ENCODE measurements at places on chromosomes 4 and X.

DNA sequence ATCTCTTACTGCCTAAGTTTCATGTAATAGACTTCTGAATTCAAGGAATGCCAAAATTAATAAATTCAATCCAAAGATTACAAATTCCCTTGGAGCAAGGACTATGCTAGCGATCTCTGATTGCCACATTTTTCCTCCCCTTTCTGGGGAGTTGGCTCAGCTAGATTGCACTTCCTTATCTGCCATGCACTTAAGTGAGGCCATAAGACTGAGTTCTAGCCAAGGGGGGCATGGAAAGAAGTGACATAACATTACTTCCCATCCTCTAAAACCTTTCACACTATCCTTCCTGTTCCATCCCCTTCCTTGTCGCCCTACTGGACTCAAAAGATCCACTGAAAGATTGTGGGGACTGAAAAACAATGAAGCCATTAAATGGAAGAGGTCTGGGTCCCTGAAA, 53.8 kb upstream of the TXK start:
- no peak for DNase-seq

- DNase-seq, result no peak
These were observed 17.6 kb downstream of the SH3RF1 start for GRCh38 chr4:169253113-169253671.

- DNase-seq, result no peak
These were observed 22.2 kb upstream of the HPGD start for GRCh38 chr4:174544496-174544895.

GRCh38 chrX:45758738-45759397, 558.2 kb upstream of the DIPK2B start:
- no peak for DNase-seq

DNA sequence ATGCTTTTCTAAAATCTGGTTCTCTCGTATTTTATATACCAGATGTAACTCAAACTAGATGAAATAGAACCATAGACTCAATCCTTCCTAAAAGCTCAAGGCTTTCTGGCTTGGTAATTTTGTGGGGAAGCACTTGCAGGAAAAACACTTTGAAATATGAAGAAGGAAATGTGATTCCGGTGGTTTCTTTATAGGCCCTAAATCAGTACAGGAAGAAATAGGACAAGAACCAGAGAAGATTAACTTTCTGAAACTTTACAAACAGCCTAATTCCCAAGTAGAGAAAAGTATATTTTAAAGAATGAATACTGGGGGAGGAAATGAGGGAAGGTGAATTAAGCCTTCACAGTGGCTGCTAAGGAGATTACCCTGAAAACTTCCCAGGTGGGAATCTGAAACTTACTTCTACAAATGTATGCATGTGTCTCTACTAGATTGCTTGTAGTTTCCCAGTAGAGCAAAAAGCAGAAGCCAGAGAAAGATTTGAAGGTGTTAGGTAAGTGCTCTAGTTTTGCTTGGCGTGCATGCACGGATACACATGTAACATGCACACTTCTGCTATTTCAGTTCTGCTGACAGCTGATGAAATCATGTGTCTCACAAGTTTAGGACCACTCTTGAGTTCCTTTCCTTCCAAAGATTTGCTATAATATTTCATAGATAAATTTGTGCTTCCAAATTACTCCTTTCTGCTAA, 92.1 kb downstream of the AFF1 start:
- no peak for DNase-seq

- DNase-seq, result no peak
These were observed 1454.1 kb downstream of the PCDH19 start for GRCh38 chrX:98956014-98956413.

- no peak for DNase-seq
These were observed 9.6 kb upstream of the UVSSA start for GRCh38 chr4:1337376-1337831.

GRCh38 chrX:6890544-6891261, 256.8 kb upstream of the STS start:
- no peak for DNase-seq

DNA sequence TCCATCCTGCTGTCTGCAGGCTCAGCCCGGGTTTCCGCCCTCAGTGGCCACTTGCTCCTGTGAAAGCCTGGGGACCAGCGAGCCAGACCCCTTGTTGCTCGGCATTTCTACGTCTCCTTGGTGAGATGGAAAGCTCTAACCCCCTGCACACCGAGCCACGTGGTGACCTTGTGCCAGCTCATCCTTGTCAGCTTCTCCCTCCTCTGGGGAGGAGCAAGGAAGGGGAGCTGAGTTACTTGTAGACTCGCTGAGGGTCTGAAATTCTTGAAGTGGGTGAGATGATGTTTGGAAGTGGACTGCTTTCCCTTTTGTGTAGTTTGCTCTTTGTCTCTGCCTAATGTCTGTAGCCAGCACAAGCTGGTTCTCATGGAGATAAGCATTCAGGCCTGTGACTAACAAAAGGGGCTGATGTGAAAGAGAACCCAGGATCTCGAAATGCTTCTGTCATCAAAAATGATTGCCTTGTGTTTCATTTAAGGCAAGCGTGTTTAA, 29.3 kb downstream of the RGS12 start:
- no peak for DNase-seq

DNA sequence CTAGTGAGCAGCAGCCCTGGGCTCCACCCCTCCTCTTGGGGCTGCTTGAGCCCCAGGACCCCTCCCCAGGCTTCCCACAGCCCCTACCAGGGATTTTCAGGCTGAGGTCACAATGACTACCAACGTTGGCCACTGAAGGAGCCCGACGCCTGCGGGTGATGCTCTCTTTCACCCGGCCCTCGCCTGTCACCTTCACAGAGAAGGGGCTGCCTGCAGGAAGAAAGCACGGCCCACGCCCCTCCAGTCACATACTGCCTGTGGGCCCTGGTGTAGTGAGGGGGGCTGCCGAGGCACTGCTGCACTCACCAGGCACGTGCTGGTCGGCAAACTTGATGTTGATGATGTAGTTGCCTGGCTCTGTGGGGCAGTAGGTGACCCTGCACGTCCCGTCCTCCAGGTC, 22.0 kb downstream of the FLNA start:
- no peak for DNase-seq

DNA sequence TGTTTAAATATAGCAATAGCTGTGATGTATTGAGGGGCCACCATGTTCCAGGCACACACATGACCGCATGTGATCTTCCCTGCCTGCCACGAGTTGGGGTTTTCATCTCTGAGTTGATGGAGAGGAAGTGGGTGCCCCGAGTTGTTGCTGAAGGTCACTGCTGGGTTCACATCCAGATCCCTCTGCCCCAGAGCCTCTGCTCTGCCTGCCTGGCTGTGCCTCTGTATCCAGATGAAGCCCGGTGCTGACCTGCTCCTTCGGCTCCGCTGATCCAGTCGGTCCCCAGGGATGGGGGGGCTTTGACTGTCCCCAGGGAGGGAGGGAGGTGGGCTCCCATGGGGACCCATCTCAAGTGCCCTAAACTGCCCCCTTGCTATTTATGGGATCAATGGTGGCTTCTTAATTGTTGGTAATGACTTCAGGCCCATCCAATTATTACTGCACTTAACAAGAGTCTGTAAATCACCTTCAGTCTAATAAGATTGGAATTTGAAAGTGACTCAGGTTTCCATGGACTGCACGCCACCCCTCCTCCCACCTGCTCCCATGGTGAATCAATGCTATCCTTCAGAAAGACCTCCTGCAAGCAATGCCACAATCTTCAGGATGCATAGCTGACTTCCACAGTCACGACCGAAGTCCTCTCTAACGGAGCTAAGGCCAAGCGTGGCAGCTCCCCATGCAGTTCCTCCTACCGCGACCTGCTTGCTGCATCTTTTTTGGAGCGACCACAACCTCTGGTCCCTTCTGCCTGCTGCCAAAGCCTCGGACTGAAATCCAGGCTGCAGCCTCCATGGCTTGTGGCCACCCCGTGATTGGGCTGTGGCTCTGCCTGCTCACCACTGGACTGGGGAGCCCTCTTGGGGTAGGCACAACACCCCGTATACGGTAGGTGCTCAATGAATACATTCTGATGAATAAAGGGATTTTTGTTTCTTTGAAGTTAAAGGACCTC, 73.1 kb downstream of the CPZ start:
- DNase-seq, result no peak

GRCh38 chrX:88613338-88613737, 133.7 kb upstream of the CPXCR1 start:
- no peak for DNase-seq

GRCh38 chr4:41065434-41066006, 148.8 kb downstream of the APBB2 start:
- no peak for DNase-seq

GRCh38 chrX:136588036-136588435, 56.0 kb downstream of the VGLL1 start:
- no peak for DNase-seq

DNA sequence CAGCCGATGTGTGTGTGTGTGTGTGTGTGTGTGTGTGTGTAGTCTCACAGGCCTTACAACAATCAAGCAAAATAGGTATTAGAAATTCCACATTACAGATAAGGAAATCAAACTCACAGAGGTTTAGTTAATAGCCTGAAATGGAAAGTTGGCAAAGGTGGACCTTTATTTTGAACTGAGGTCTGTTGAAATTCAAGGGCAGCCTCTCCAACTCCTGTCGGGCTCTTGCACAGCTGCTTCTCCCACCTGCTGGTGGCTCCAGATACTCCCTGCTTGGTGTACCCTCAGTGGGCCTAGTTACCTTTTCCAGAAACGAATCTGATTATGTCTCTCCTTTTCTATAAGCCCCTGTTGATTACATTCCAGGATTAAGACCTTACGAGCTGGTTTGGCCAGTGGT, 195.9 kb downstream of the MGST2 start:
- DNase-seq, result no peak

DNA sequence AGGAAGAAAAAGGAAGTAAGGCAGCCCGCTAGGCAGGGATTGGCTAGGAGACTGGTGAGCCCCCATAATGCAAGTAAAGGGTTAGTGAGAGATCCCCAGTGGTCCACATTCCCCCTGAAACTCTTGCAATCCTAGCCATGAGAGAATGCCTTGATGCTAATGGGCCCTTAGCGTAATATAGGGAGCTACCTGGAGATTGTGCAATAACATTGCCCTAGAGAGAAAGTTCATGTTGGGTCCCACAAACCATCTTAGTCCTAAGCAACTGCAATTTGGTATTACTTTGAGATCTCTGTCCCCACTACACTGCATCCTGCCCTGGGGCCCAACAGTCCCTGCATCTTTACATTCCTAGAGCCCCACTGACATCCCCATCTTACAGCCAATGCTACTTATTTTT, 188.5 kb downstream of the KLHL4 start:
- DNase-seq, result no peak

- no peak for DNase-seq
These were observed 61.6 kb upstream of the VAMP7 start for GRCh38 chrX:155819525-155819924.

DNA sequence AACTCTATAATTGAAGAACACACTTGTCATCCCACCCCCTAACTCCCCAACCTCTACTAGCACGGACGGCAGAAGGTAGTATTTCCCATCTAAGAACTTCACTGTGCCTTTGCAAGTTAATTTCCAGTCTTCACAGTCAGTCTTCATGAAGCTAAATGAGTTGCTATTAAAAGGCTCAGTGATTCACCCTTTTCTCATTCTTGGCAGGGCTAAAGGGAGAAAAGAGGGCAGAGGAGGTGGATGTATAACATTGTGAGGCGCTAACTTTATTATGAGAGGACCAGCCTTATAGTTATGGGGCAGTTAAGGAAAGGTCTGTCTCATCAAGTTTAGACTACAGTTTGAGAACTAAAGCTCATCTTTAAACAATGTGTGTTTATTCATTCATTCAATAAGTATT, 161.0 kb upstream of the S100G start:
- no peak for DNase-seq

DNA sequence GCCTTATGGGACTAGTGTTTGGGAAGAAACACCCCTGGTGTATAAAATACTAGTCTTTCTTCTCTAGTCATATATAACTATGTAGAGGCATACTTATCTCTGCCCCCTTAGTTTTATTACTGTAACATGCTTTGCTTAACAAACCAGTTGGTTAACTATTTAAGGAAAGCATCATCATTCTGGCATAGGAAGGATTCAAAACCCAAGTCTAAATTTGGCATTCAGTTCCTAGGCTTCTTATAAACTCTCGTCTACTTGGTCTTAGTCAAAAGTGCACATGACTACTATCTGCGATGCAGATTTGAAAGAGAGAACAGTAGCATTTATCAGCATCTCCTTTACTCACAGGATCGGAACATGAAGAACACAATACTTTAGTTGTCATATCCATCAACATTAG, 111.3 kb downstream of the MFAP3L start:
- no peak for DNase-seq

DNA sequence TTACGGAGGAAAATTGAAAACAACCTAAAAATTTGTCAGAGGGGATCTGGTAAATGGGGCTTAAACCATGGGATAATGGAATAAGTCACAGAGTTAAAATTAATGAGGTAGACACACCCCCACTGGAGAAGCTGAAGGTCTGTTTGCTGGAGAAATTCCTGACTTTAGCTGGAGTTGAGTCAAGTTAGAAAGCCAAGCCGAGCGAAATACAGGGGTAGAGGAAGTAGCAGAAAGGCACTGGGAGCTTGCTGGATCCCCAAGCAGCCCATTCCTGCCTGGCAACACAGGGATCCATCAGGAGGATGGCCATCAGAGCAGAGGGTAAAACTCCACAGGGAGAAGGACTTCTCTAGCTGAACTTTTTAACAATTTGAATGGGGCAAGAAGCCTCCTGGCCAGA, 163.8 kb downstream of the ATRX start:
- no peak for DNase-seq

DNA sequence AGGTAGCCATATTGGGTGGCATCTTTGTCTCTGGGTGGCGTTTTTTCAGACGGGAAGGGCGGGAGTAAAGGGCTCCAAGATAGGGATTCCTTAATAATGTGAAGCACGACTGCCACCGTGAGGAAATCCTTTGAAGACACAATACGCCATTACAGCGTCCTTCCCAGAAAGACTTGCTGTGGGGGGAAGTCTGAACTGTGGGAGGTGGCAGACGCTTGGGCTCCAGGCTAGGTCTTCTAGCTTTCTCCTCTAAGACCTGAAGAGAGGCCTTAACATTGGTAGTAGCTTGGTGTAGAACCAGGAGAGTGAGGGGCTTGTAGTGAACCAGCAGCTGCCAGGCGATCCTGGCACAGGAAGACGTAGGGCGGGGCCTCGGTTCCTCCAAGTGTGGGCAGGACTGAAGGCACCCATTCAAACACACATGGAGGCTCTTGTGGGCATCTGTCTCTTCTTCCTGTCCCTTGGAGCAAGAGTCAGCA, 197.3 kb downstream of the OR13H1 start:
- DNase-seq, result no peak

GRCh38 chrX:151081016-151081415, 95.4 kb upstream of the GPR50 start:
- DNase-seq, result no peak

GRCh38 chr4:113978105-113978504, 1.3 kb downstream of the ARSJ start:
- DNase-seq, result no peak

DNA sequence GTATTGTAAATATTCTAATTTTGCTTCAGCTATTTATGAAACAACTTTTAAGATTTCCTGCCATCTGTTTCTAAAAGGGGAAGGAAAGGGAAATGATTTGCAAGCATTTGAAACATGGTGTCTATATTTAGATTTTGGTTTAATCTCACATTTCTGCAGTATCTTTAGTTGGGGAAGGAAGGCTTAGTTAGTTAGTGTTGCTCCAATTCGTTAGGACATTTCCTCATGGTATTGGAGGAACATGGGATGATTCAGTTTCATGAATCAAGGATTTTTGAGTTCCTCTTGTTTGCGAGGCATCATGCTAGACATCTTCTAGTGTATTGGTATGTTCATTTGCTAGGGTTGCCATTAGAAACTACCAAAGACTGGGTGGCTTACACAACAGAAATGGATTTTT, 20.5 kb upstream of the TMEM192 start:
- DNase-seq, result no peak

All from mucosa of descending colon (tissue), 3 donors.